Neuronal stem cell (in vitro differentiated cells): ENCODE measurements at places on chromosomes 5 and 9.

- no peak for DNase-seq
Measured at GRCh38 chr5:159971514-159971913, 37.4 kb upstream of the TTC1 start.

GRCh38 chr5:179260324-179261070, 84.8 kb downstream of the ADAMTS2 start:
- DNase-seq = no peak

GRCh38 chr5:172085738-172086137, 79.3 kb upstream of the FBXW11 start:
- no peak for DNase-seq

DNA sequence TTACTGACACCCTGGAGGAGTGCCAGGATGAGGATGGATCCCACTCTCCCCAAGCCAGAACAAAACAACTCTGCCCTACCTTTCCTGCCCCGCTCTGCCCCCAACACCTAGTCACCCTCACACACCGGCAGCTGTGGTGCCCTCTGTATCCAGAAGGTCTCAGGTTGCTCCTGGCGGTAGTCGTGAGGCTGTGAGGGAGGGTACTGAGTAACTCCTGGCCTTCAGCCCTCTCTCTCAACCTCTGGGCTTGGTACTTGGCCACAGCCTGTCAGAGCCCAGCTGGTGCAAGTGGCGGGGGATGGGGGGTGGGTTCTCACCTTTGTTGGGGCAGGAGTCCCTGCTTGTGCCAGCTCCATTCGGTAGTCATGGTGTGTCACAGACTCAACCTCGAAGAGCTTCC, 1.9 kb downstream of the SPAG8 start:
- DNase-seq = no peak

- no peak for DNase-seq
Measured at GRCh38 chr5:88159591-88159990, 109.1 kb downstream of the TMEM161B start.

DNA sequence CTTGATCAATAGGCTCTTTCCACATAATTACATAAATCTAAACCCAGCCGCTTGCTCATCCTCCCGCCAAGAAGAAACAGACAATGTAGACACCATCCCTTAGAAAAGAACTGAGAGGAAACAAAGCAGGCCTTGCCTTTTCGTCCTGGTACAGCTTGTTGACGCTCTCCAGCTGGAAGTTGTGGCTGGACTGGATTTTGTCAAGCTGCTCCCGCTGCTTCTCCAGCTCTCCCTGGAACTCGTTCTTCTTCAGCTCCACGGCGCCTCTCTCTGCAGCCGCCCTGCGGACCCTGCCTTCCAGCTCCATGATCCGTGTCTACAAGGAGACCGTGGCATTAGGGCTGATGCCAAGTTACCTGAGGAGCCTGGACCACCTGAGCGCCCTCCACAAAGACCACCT, 22.1 kb downstream of the GOLM1 start:
- no peak for DNase-seq

GRCh38 chr5:32299059-32299677, 13.6 kb downstream of the MTMR12 start:
- no peak for DNase-seq

DNA sequence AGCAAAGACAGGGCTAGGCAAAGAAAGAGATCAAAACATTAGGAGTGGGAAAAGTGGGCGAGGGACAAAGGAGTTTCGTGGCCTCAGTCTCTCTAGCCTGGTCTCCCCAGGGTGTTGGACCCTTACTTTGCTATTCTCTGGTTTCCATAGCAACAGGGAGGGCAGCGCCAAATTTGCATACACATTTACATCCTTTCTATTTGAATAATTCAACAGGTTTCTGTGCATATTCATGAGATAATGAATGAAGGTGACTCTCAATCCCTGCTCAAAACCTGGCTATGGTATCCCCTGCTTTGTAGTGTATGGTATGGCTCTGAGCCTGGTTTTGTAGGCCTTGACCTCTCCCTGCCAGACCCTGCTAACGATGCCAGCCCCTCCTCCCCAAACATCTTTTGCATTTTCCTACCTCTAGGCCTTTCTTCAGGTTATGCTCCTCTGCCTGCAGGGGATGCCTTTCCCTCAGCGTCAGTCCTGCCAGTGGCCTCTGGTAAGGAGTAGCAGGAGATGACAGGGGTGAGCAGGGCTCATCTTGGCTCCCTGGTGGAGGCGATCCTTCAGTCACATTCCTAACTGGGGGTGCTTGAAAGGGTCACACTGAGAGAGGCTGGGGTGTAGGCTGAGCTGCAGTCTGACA, 9.8 kb downstream of the RPP25L start:
- DNase-seq = no peak

GRCh38 chr5:40754381-40755092, 1.2 kb downstream of the TTC33 start:
- no peak for DNase-seq

DNA sequence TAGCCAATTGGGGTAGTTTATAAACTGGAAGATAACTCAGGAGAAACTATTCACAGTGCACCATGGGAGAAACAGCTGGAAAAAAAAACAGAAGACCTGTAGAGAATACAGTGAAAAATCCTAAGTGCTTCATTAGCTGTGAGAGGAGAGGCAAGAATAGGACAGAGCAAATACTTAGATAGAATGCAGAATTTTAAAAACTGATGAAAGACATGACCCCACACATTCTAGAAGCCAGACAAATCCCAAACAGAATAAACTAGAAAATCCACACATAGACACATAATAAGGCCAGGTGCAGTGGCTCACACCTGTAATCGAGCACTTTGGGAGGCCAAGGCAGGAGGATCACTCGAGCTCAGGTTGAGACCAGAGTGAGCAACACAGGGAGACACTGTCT, 7.5 kb upstream of the FAM151B start:
- DNase-seq = no peak

DNA sequence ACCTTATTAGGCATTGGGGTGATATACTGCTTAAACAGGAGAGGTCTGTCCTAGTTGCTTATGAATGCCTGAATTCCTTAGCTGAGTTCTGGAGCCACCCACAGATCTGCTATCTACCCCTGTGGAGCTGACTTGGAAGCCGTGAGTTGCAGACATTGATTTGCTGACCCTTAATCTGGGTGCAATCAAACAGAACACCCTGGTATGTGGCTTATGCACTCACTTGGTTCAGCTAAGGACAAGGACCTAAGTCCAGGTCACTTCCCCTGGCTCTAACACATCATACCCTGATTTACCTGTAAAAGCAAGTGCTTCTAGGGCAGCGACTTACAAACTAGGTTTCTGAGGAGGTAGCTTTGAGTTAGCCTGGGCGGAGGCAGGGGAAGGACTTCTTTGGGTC, 41.6 kb upstream of the TLR4 start:
- DNase-seq = no peak

DNA sequence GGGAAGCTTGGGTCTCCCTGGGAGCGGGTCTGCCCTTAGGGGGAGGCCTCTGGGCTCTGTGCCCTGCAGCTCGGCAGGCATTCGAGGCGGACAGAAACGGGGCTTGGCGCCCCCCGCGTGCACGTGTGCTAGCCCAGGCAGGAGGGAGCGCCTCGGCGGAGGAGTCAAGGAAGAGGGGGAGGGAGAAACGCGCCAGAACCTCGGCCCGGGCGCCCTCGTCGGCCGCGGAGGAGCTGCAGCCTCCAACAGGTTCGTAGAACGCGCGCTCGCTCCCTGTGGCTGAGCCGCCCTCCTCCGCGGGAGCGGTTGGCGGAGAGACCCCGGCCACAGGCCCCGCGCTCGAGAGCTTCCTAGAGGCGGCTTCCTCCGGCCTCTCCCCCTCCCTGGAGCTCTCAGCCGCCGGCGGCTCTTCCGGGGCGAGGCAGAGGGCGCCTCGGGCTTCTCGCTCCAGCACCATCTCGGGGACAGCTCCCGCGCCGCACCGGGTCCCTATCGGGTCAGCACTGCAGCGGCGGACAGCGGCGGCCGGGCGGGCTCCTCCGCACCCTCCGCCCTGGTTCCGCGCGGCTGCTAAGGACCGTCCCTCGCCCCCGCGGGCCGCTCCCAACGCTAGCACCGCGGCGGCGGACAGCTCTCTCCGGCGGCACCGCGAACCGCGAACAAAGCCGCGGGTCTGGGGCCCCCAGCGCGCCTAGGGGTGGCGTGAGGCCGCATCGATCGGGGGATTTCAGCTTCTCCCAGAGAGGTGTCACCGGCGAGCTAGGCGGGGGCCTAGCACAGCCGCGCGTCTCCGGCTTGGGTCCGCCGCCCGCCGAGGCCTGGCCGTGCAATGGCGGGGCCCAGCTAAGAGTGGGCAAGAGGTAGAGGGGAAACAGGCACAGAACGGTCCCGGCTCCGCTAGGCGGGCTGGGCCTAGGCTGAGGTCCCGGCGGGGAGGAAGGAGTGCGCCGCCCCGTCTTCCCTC, 74.6 kb upstream of the CPLX2 start:
- DNase-seq = peak; percentile 95

- no peak for DNase-seq
Measured at GRCh38 chr5:61949054-61949678, 356.8 kb upstream of the KIF2A start.

GRCh38 chr5:104512063-104512825, 949.7 kb upstream of the NUDT12 start:
- no peak for DNase-seq

DNA sequence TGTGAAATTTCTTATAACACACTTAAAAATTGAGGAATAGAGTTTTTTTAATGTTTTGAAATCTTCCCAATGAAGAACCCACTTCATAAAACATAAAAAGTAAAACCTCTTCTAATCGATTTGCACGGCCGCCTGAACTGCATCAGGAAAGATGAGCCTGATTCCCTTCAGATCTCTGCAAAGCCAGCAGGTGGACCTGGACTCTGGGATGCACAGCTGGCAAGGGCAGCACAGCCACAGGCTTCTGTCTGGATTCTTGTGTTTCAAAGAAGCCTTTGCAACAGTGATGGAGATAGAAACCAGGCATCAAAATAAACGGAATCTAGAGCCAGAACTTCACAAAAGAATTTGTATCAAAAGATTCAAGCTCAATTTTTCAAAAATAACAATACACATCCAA, 36.0 kb upstream of the SPATA31C2 start:
- DNase-seq = no peak

DNA sequence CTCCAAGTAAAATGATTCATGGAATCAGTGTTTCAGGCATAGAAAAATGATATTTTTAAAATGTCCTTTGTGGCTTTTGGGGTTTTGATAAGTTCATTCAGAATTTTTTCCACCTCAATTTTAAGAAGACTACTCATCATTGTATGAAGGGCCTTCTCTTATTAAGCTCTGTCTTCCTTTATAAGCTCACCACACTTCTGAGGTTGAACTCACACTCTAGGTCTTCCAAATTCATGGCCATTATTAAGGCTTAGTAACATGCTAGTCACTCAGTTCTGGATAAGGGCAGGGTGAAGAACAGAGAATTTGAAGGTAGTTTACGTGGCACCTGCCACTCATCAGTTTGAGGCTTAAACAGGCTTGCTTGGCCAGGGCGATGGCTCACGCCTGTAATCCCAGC, 4.2 kb downstream of the MELK start:
- no peak for DNase-seq

GRCh38 chr9:115164511-115164974, 46.6 kb upstream of the TNC start:
- DNase-seq = no peak

DNA sequence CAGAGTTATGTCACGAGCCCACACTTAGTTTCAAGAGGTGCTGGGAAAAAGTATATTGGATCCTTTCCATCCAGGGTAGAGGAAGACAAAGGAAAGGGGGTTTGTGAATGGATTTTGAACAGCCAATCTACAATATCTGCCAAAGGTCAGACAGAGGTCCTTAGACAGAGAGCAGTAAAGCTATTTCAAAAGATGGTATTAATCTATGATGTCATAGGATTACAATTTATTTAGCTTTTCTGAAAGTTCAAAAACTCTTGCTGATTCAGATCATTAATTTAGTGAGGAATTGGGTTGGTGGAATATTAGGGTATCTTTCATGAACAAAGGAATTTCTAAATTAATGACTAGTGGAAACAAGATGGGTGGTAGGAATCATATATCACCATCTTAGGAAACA, 126.9 kb downstream of the NTRK2 start:
- DNase-seq = no peak

DNA sequence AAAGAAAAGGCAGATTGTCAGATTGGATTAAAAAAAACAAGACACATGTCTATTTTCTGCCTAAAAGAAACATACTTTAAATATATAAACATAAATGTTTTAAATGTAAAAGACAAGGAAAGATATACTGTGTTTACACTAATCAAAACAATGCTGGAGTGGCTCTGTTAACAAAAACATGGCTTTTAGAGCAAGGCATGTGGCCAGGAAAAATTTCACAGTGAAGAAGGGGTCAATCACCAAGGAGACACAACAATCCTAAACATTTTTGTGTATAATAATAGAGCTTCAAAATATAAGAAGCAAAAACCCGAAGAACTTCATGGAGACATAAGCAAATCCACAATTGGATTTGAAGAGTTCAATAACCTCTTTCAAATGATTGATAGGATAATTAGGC, 18.5 kb upstream of the GADD45G start:
- DNase-seq = no peak

GRCh38 chr9:7315116-7315515, 484.5 kb downstream of the DMAC1 start:
- no peak for DNase-seq

- no peak for DNase-seq
Measured at GRCh38 chr9:71048280-71048679, 73.1 kb downstream of the TRPM3 start.

DNA sequence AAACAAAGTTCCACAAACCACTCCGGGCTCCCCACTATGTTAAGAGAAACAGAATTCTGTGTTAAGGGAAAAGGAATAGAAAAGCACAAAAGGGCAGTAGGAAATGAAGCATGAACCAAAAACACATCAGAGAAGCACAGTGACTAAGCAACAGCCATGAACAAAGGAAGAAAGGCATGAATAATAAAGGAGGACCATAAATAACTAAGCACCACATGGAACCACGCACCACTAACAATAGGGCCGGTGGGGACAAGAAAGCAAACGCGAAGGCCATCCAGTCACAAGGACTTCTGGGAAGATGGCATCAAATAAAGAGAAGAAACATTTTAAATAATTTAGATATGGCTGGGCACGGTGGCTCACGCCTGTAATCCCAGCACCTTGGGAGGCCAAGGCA, 18.0 kb downstream of the PRUNE2 start:
- no peak for DNase-seq

- DNase-seq = no peak
Measured at GRCh38 chr9:74333384-74334032, 163.6 kb upstream of the RORB start.

GRCh38 chr5:136309932-136310598, 55.3 kb downstream of the TRPC7 start:
- no peak for DNase-seq

- DNase-seq = no peak
Measured at GRCh38 chr5:178110-178509, 13.2 kb upstream of the LRRC14B start.

DNA sequence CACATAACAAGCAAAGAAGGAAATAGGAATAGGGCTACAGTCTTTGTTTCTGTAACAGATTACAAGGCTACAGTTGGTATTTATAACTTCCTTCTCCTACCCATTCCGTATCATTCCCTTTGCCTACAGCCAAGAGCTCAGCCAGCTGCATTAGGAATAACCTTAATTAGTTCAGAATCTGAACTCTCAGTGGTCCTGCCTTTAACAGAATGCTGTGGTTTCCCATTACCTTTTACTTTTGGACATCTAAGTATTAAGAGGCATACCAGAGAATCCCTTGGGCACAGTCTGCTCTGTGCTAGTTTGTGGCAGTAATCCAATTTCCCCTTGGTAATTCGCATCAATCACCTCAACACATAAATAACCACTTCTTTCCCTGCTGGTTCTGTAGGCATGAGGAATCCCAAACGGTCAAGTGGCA, 44.2 kb downstream of the PKD2L2 start:
- DNase-seq = no peak
